Peyer's patch (tissue), 4 donors: ENCODE measurements at places on chromosomes 3 and 15. TPM values are rescaled to one million over a fixed set of nuclear protein-coding genes. Genes with fewer than 3 reads are reported as not detected.

DNA sequence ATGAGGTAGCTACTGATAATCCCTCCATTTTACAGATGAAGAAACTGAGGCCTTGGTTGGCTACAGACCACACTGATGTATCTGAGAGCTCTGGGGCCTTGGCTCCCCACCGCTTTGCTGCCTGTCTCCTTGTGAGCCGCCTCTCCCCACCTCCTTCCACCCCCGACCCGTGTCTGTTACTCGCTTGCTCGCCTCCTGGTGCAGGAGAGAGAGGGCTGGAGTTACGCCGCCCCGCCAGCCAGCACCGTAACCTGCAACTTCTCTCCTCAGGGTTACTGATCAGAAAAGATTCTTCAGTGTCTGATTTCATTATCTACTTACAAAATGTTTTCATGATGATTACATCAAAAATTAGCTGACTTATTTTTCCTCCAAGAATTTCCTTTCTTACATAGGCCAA lies 34.1 kb downstream of the TM2D3 start:
- DNase-seq = no peak

The RFX7 gene
- total RNA-seq = 19.8 TPM

The NPAP1 gene
- not detected for total RNA-seq

The GRAMD2A gene
- 19.8 TPM for total RNA-seq

The CASR gene
- total RNA-seq = 1.7 TPM

DNA sequence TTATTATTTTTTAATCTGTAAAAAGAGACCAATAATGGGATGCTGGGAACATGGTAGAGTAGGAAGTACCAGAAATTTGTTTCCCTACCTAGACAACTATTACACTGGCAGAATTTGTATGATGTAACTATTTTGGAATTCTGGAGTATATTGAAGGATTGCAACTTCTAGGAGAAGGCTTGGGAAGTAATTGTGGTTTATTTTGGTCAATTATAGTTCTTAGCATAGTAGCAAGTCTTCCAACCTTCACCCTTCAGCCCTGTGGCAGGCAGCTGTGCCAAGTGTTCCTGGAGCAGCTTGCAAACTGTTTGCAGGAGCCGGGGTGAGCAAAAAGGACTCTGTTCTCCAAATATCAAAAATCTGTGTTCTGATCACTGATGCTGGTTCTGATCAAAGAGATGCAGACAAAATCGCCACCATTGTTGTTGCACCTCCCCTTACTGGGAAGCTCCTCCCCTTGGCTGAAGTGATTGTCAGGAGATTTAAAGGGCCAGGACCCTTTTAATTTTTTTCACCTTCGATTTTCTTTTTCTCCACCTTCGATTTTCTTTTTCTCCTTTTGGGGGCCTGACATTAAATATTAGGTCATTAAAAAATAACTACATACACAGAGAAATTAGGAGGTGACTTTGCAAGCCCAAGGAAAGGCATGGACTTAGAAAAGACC lies 363.3 kb downstream of the SLC9A9 start:
- DNase-seq = no peak

DNA sequence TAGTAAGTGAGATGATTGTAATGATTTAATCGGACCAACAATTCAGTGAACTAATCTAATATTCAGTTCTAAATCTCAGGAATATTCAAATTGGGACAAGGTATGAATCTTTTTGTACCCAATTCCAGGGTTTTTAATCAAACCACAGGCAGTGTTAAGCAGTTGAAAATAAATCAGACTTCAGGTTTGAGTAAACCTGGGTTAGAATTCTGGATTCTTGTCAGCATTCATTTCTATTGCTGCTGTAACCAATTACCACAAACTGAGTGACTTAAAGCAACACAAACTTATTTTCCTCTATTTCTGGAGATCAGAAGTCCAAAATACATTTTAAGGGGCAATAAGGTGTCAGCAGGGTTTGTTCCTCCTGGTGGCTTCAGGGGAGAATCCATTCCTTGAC lies 208.4 kb upstream of the ZPLD1 start:
- no peak for DNase-seq

GRCh38 chr15:56251315-56252095 lies 7.8 kb upstream of the RFX7 start:
- DNase-seq = no peak

GRCh38 chr3:49668861-49669260 lies 5.3 kb upstream of the APEH start:
- no peak for DNase-seq

GRCh38 chr3:163384383-163384782 lies 1693.9 kb downstream of the SI start:
- DNase-seq = no peak

The MUC13 gene
- total RNA-seq = 438 TPM

DNA sequence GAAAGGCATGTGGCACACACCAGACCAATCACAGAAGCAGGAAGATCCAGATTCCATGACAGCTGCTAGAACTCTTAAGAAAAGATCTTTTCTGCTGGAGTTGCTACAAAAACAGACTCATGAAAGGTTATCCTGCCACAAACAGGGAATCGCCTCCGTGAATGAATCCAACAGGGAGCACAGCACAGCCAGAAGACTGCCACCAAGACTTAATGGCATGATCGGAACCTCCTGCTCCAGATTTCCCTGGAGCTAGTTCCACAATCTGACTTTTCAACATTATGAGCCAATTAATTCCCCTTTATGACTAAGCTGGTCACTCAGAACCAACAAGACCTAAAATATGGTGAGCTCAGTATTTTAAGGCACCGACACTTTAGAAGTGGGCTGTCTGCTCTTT lies 232.5 kb downstream of the FOXP1 start:
- DNase-seq = no peak

GRCh38 chr15:49085696-49086459 lies 39.6 kb upstream of the SECISBP2L start:
- no peak for DNase-seq

The RTP4 gene
- 6.3 TPM for total RNA-seq

The CXCR6 gene
- total RNA-seq = 3.6 TPM

GRCh38 chr15:45653702-45654424 lies 19.0 kb downstream of the SQOR start:
- DNase-seq = peak; percentile 44

DNA sequence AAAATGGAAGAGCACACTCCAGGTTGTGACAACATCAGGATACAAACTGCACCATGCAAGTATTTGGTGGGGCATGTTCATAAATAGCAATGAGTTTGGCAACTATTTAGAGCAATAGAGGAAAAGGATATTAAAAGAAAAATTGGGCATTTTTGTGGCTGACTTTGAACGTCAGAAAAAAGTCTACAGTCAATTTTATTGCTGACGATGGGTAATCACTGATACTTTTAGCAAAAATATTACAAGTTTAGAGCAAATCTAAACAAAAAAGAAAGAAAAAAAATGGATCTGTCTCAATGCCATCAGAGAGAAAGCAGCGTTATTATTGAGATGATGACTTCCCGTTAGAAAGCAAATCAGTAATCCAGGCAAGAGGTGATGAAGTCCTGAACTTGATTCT lies 65.2 kb downstream of the CGGBP1 start:
- no peak for DNase-seq

DNA sequence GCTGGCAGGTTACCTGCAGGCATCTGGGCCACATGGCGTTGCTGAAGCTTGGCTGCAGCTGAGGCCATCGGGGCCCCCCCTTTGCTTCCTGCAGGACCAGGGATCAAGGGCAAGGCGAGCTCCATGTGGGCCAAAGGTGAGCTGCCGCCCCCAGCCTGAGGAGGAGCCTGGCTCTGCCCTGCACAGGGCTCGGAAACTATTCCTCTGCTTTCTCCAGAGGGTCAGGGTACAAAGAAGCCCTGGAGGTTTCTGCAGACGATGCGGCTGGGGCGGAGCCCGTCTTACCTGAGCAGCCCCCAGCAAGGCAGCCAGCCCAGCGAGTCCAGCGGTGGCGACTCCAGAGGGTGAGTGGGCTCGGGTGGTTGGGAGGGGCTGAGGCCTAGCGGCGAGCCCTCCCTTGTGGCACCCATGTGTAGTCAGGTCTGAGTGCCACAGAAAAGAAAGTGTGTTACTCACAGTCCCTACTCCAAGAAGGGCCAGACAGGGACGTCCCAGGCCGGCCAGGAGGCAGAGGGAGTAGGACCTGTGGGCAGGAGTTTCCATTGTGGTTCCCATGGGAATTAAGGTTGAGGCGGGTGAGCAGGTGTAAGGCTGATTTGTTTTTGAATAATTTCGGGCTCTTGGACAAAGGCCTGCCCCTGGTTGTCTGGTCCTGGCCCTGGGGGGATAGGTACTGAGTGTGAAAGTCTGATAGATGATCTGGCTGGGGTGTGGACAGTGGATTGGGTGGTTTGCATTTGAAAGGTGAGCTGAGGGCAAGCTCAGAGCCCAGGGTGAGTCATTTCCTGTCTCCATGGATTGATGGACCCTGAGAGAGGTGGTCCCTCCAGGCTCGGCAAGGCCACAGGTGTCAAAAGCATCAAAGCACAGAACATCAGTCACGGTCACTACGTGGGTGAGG lies 25.4 kb downstream of the CFAP100 start:
- DNase-seq = peak; percentile 43

DNA sequence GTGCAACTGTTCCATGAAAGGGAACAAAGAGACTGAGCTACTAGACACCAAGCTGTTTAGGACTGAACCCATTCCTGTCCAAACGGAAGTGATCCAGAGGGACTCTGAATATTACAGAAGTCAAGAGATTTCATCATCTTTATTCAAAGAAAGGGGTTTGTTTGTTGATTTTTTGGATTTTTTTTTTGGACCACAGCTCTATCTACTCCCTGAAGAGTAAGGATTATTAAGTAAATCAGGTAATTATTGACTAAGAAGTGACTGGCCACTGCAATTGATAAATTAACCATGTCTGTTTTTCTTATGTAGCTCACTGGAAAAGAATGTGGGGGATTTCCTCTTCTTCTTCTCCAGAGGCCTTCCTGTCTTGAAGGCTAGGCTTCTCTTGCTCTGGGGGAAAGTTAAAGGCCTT lies 146.6 kb upstream of the TPM1 start:
- no peak for DNase-seq

DNA sequence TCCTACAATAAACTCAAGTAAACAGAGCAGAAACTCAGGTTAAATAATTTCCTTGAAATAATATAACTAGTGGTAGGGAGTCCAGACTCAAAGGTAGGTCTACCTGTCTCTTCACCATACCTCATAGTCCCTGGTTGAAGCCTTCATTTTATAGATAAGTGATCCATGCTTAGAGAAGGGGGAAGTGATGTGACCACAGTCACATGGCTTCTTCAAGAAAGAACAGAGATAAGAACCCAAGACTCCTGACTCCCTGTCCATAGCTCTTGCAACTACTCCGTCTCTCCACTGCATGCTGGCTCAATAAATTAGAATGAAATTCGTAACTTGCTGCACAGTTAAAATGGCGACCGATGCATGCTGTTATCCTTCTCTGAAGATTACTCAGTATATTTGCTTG lies 11.0 kb upstream of the C15orf61 start:
- no peak for DNase-seq

- no peak for DNase-seq
Measured at GRCh38 chr15:72797834-72798233, 14.3 kb upstream of the ADPGK start.

The GOLGA8K gene
- not detected for total RNA-seq
